ENCODE measurements at places on chromosomes 11 and 22. TPM values are rescaled to one million over a fixed set of nuclear protein-coding genes. Genes with fewer than 3 reads are reported as not detected.

Gene ROBO4
- not detected for total RNA-seq

DNA sequence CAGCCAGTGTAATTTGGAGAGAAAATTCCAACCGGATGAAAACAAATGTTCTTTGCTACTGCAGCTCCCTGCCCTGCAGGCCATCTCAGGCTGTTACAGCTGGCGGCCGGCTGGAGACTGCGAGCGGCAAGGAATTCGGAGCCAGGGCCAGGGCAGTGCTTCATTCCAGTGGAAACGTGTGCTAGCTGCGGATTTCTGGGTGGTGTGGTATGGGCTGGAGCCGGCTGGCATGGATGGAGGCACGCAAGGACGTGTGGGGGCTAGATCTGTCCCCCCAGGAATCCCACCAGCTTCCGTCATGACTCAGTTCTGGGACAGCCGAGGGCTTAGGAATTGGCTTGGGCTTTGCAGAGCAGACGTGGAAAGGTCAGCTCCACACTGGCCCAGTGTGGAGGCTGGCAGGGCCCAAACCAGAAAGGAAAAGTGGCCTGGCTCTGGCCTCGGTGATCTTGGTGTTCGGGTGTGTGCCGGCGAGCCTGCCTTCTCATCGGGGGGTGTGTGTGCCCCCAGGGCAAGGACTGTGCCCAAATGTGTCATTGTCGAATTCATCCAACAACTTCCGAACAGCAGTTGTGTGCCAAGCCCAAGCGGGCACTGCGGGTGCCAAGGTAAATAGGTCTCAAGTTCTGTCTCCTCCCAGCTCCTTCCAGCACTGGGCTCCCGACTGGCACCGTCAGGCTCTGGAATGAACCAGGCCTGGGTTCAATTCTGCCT, 48.1 kb upstream of the SHISAL1 start:
- DNase-seq: no peak
- H3K27ac ChIP-seq: no peak overlapping the region
- H3K36me3 ChIP-seq: no peaks in the 10 kb centered on the region
- no peak overlapping the region for H3K4me3 ChIP-seq
- H3K4me1 ChIP-seq: no peaks in the 10 kb centered on the region

DNA sequence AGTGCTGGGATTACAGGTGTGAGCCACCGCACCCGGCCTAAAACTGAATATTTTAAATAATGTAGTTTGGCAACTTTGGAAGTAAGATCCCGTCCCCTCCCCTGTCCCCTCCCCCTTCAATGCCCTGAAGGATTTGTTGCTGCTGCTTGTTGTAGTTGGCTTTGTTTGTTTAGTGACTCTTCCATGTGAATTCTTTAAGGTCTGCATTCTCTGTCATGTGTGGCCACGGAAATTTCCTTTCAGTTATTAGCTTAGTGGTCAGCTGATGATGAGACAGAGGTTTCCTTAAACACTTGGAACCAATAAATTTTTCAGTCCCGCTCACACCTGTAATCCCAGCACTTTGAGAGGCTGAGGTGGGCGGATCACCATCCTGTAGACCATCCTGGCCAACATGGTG, 109.9 kb downstream of the MPPED1 start:
- H3K27ac ChIP-seq: no peak overlapping the region
- H3K27me3 ChIP-seq: peaks cover 12% of the 10 kb centered on the region
- H3K36me3 ChIP-seq: no peaks in the 10 kb centered on the region
- peaks cover 16% of the 10 kb centered on the region for H3K4me1 ChIP-seq
- no peak for DNase-seq

Gene BBOX1
- not detected for total RNA-seq

Measured in activated CD4-positive, alpha-beta T cell treated with anti-CD3 and anti-CD28 coated beads for 36 hours (primary cell).